ENCODE measurements at places on chromosomes 5 and 9. TPM values are rescaled to one million over a fixed set of nuclear protein-coding genes. Genes with fewer than 3 reads are reported as not detected.

NFIL3 gene
- total RNA-seq, result 16.8 TPM

FAT2 gene
- total RNA-seq, result not detected

GRCh38 chr5:2320611-2321010 lies 430.9 kb downstream of the IRX2 start:
- no peak for DNase-seq

GRCh38 chr5:14482085-14482484 lies 99.5 kb upstream of the OTULINL start:
- DNase-seq, result no peak

GRCh38 chr9:134707031-134707680 lies 65.6 kb downstream of the COL5A1 start:
- no peak for DNase-seq

DNA sequence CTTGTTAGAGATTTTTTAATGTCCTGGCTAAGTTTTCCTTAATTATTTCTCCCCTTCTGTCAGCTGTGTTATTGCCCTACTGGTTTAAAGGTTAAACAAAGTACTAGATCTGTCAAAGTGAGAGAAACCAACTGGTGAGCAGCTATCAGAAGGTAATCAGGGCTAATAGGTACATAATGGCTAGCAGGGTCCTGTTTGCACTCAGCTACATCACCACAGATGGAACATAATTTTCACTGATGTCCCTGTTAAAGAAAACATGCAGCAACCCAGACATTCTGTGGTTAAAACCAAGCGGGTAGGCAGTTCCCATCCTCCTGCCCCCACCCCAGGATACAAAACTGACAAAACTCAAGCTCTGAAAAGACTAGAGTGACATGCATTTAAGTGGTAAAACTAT lies 473.9 kb downstream of the NR2F1-AS1 start:
- no peak for DNase-seq

DNA sequence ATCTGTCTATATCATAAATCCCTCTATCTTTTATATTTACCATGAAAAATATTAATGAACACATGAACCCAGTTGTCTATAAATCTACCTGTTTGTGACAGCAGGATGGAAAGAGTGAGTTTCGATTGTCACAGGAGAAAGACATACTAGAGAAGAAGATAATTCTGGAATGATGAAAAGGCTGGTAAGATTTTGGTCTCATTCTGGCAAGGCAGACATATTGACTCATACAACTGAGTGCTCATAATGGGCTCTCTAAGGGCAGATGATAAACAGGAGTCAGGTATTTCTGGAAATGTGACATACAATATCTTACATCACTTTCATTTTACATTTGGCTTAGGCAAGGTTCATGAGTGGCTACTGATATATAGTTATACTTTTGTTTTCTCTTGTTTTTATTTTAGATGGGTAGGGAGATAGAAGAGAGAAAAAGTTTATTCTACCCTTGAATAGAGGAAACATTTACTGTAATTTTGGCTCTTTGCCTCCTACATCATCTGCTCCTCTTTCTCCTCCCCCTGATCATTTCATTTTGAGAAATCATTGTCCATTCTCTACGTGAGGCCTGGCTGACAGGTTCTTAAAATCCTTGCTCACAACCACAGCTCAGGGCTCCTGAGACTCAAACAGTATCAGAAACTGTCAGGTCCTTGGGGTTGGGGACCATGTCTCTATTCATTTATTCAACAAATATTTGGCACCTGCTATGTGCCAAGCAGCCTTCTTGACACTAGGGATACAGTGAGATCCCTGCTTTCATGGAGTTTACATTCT lies 14.4 kb downstream of the ELOVL7 start:
- DNase-seq, result no peak

- no peak for DNase-seq
These were observed 56.4 kb downstream of the LHFPL2 start for GRCh38 chr5:78591972-78592700.

Measured in neural crest cell (in vitro differentiated cells).